Central memory CD8-positive, alpha-beta T cell (primary cell): ENCODE measurements at places on chromosomes 2 and 18.

DNA sequence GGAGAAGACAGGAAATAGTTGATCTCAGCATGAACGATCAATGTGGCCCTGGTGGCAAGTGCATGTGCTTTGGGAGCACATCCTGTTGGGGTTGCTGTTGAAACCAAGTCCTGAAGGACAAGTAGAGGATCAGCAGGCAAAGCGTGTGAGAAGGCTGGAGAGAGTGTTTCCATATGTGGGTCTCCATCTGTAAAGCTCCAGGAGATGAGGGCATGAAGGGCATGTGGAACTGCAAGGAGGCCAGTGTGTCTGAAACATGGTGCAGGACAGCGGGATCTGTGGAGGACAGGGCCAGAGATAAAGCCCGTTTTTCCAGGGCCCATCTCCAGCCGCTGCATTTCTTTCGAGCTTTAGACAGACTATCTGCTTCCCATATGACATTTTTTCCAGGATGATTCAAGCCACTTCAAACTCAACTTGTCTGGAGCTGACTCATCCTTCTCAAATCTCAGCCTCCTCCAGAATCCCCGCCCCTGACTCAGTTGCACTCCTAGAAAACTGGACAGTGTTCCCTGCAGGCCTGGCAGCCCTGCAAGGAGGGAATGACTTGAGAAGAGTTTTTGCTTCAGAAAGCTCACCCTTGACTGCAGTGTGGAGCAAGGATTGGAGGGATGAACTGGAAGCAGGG lies 226.1 kb downstream of the VAPA start:
- DNase-seq, result no peak
- H3K27ac ChIP-seq, result no peak overlapping the region
- no peak overlapping the region for H3K4me3 ChIP-seq
- no peaks in the 10 kb centered on the region for H3K4me1 ChIP-seq
- H3K27me3 ChIP-seq, result peaks cover 33% of the 10 kb centered on the region

- no peak for DNase-seq
- H3K36me3 ChIP-seq, result no peaks in the 10 kb centered on the region
- no peaks in the 10 kb centered on the region for H3K4me1 ChIP-seq
- peaks cover 9% of the 10 kb centered on the region for H3K27me3 ChIP-seq
These were observed 120.8 kb upstream of the TMEM18 start for GRCh38 chr2:797993-798392.

DNA sequence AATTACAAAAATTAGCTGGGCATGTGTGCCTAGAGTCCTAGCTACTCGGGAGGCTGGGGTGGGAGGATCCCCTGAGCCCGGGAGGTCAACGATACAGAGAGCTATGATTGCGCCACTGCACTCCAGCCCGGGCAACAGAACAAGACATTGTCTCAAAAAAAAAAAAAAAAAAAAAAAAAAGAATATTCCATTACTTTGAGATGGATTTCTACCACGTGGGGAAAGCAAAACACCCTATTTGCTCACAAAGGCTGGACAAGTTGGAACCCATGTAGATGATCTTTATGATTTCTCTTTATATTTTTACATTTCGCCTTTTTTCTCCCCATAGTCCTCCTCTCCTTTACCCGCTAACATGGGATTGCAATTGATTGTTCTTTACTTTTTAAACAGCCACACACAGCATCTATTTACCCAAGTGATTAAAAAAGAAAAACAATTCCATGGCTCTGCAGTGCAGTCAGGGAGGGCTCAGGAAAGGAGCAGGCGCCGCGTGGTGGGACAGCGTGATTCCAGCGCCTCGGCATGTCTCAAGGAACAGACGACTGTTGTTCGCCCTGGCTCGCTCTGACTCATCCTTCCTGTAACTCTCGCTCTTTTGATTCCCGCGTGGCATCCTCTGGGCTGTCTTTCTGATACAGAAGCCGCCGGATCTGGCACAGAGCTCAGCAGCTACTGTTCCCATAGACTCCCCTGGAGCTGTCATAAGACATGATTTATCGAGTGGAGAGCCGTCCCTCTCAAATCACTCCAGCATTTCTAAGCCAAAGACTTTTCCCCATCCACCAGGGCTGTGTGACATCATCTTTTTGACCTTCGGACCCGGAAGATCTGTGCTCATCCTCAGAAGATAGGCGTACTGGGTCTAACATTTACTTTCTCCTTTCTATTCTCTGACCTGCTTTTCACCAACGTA lies 230.4 kb upstream of the AGAP1 start:
- peaks cover 79% of the 10 kb centered on the region for H3K27me3 ChIP-seq
- H3K36me3 ChIP-seq, result peaks cover 1% of the 10 kb centered on the region
- no peak overlapping the region for H3K27ac ChIP-seq
- H3K4me3 ChIP-seq, result no peak overlapping the region
- peaks cover 6% of the 10 kb centered on the region for H3K4me1 ChIP-seq

GRCh38 chr2:144595279-144595678 lies 75.4 kb upstream of the ZEB2 start:
- H3K36me3 ChIP-seq, result peaks cover 2% of the 10 kb centered on the region
- DNase-seq, result no peak
- H3K4me3 ChIP-seq, result no peak overlapping the region

GRCh38 chr2:104465981-104466380 lies 387.9 kb upstream of the POU3F3 start:
- H3K4me1 ChIP-seq, result no peaks in the 10 kb centered on the region
- no peak overlapping the region for H3K4me3 ChIP-seq
- no peaks in the 10 kb centered on the region for H3K27me3 ChIP-seq
- no peak overlapping the region for H3K27ac ChIP-seq

- H3K27me3 ChIP-seq, result peaks cover 6% of the 10 kb centered on the region
- H3K4me1 ChIP-seq, result no peaks in the 10 kb centered on the region
- no peak overlapping the region for H3K27ac ChIP-seq
- no peak for DNase-seq
- no peaks in the 10 kb centered on the region for H3K36me3 ChIP-seq
These were observed 112.7 kb upstream of the SESTD1 start for GRCh38 chr2:179377296-179377695.

- no peaks in the 10 kb centered on the region for H3K4me1 ChIP-seq
- no peak overlapping the region for H3K27ac ChIP-seq
These were observed 16.5 kb downstream of the OSBPL1A start for GRCh38 chr18:24381126-24381525.

- no peak overlapping the region for H3K4me3 ChIP-seq
- no peak for DNase-seq
- no peak overlapping the region for H3K27ac ChIP-seq
- no peaks in the 10 kb centered on the region for H3K4me1 ChIP-seq
- H3K36me3 ChIP-seq, result no peaks in the 10 kb centered on the region
These were observed 558.2 kb upstream of the PKDCC start for GRCh38 chr2:41489638-41490037.

- no peaks in the 10 kb centered on the region for H3K4me1 ChIP-seq
- DNase-seq, result no peak
- peaks cover 20% of the 10 kb centered on the region for H3K27me3 ChIP-seq
- no peak overlapping the region for H3K27ac ChIP-seq
These were observed 18.6 kb upstream of the MARCO start for GRCh38 chr2:118923371-118923770.

DNA sequence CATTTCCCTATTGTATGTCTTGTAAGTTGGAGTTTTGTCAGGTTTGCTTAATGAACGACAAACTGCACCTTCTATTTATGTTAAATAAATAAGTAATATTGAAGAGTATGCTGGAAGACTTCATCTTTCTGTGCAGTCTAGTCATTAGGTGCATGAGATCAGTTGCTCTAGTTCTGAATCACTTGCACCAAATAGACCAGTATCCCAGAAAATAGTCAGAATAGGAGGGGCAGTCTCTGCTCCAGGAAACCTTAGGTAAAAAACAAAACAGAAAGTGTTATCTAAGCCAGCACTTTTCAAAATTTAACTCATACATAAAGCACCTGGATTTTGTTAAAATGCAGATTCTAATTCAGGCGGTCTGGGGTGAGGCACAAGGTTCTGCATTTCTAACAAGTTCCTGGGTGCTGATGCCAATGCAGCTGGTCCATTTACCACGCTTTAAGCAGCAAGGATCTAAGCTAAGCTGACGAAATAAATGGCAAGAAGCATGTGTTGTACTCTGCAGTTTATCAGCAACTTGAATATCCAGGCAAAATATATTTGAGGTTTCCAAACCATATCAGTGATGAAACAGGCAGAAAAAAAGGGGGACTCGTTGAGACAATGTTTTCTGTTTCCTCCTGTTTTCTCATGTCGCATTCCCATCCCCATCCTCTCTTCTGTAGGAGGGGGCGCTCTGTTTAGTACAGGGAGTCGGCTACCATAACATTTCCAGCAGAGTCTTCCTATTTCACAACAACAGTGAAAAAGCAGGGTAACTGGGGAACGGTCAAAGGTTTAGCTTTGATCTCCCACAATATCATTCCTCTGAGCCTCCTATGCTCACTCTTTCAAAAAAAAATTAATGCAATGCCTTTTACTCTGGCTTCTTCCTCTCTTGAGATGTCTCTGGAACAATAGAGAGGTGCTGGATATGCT lies 106.4 kb downstream of the MBD2 start:
- no peak overlapping the region for H3K4me3 ChIP-seq
- H3K36me3 ChIP-seq, result peaks cover 2% of the 10 kb centered on the region
- H3K4me1 ChIP-seq, result peaks cover 5% of the 10 kb centered on the region
- H3K27me3 ChIP-seq, result peaks cover 30% of the 10 kb centered on the region
- H3K27ac ChIP-seq, result no peak overlapping the region

DNA sequence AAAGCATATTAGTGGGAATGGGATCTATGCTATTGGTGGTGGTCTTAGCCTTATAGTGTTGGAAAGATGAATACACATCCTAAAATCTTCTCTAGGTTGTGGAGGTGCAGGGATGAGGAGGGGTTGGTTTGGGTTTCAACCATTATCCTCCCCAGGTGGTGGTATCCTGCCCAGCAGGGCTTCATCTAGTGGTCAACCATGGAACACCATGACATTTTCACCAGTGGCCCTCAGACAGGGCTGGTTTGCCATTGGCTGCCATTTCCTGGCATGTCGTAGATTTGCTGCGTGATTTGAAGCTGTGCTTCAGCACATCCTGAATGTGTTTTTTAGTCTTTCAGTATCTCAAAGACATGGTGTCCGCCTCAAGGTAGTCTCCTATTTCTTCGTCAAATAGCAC lies 391.2 kb upstream of the HNRNPA3 start:
- H3K4me1 ChIP-seq, result peaks cover under 1% of the 10 kb centered on the region
- no peak for DNase-seq
- H3K36me3 ChIP-seq, result no peaks in the 10 kb centered on the region
- H3K4me3 ChIP-seq, result no peak overlapping the region
- no peak overlapping the region for H3K27ac ChIP-seq

DNA sequence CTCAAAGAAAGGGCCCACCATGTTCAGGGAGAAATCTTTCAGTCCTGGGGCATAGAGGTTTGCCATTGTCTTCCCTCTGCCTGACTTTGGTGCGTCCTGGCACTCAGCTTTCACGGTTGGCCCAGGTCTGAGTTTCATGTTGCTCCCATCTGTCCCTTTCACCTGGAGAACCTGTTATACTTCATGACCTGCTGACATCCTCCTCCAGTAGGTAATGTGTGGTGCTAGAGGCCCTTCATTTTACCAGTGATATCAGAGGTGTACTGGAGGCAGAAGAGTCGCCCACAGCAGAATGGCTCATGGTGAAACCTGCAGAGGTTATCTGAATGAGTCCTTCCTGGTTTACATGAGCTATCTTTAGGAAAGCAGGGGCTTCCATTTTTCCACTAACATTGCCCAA lies 128.8 kb upstream of the DLX2 start:
- H3K27ac ChIP-seq, result no peak overlapping the region
- H3K27me3 ChIP-seq, result peaks cover 54% of the 10 kb centered on the region
- no peak overlapping the region for H3K4me3 ChIP-seq
- peaks cover 18% of the 10 kb centered on the region for H3K4me1 ChIP-seq
- H3K36me3 ChIP-seq, result peaks cover 2% of the 10 kb centered on the region

DNA sequence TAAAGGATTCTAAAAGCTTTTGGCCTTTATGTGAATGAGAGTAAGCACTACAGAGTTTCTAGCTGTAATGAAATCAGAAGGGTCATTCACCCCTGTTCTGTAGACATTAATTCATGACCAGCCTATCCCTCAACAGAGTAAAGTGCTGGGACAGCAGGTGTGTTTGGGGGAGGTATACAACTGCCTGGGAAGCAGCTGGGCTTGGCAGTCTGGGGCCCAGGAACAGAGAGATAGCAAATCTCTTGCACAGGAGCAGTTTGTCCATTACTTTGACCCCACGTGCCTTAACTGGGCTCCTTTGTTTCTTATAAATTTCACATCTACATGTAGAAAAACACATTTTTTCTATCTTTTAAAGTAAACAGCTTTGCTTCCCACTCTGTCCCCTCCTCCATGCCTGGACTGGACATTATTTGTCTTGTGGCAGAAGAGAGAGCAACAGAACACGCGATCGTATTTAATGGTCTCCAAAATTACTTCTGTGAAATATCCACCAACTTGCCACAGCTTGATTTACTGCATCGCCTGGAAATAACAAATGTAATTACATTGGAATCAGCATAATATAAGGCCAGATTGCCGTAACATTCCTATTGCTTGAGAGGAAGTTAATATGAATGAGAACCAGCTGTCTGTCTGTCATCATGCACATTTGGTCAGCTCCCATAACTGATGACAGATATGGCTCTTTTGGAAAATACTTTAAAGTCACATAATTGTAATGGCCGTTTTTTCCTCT lies 263.8 kb downstream of the RBM43 start:
- H3K27ac ChIP-seq, result no peak overlapping the region
- no peaks in the 10 kb centered on the region for H3K27me3 ChIP-seq
- H3K4me3 ChIP-seq, result no peak overlapping the region
- H3K36me3 ChIP-seq, result peaks cover 2% of the 10 kb centered on the region

DNA sequence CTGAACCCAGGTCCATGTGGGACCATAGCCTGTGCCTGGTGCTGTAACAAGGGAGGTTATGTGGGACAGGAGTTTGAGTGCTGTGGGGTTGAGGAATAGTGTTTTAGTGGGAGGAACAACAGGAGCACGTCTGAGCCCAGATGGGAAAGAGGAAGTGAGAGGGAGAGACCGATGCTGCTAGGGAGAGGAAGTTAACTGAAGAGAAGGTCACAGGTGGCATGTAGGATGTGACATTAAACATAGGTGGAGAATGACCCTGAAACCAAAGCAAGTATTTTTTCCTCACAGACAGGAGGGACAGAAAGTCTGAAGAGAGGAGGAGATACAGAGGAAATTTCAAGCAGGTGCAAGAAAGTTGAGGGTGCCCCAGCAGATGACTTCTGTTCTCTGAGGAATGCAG lies 87.8 kb downstream of the ACOXL start:
- H3K4me1 ChIP-seq, result peaks cover 19% of the 10 kb centered on the region
- peaks cover 15% of the 10 kb centered on the region for H3K27me3 ChIP-seq
- no peak overlapping the region for H3K4me3 ChIP-seq
- no peak overlapping the region for H3K27ac ChIP-seq

- no peak overlapping the region for H3K4me3 ChIP-seq
- H3K36me3 ChIP-seq, result no peaks in the 10 kb centered on the region
- H3K27me3 ChIP-seq, result no peaks in the 10 kb centered on the region
- no peaks in the 10 kb centered on the region for H3K4me1 ChIP-seq
These were observed 433.3 kb upstream of the TCF4 start for GRCh38 chr18:56021136-56021808.

GRCh38 chr18:76447258-76447890 lies 47.7 kb downstream of the ZNF516 start:
- peaks cover 7% of the 10 kb centered on the region for H3K4me1 ChIP-seq
- peaks cover 1% of the 10 kb centered on the region for H3K36me3 ChIP-seq
- DNase-seq, result no peak
- H3K27me3 ChIP-seq, result peaks cover 85% of the 10 kb centered on the region

GRCh38 chr2:235669983-235670962 lies 176.4 kb downstream of the AGAP1 start:
- peaks cover 3% of the 10 kb centered on the region for H3K36me3 ChIP-seq
- H3K4me3 ChIP-seq, result no peak overlapping the region
- peaks cover 29% of the 10 kb centered on the region for H3K27me3 ChIP-seq
- no peak for DNase-seq
